ENCODE measurements at places on chromosomes 2 and 18.

GRCh38 chr2:105255979-105256378 is 14.4 kb downstream of the GPR45 start:
- no peak for DNase-seq

GRCh38 chr2:201228271-201228911 is 31.9 kb upstream of the CASP8 start:
- no peak for DNase-seq

DNA sequence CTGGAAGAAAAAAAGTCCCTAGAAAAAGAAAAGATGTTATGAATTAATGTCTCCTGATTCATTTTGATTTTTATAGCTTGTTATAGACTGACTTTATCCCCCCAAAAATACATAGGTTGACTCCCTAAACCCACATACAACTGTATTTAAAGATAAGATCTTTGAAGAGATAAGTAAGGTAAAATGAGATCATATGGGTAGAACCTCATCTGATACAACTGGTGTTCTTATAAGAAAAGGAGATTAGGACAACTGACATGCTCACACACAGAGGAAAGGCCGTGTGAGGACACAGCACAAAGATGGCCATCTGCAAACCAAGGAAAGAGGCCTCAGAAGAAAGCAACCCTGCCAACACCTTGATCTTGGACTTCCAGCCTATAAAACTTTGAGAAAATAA is 117.5 kb downstream of the CD226 start:
- no peak for DNase-seq

GRCh38 chr2:37201766-37202165 is 5.5 kb downstream of the CEBPZOS start:
- DNase-seq = no peak
